EL (cell line): ENCODE measurements at places on chromosomes 2 and 18.
A peak's percentile ranks its signal among the peaks of the same experiment; 100 is the strongest.

DNA sequence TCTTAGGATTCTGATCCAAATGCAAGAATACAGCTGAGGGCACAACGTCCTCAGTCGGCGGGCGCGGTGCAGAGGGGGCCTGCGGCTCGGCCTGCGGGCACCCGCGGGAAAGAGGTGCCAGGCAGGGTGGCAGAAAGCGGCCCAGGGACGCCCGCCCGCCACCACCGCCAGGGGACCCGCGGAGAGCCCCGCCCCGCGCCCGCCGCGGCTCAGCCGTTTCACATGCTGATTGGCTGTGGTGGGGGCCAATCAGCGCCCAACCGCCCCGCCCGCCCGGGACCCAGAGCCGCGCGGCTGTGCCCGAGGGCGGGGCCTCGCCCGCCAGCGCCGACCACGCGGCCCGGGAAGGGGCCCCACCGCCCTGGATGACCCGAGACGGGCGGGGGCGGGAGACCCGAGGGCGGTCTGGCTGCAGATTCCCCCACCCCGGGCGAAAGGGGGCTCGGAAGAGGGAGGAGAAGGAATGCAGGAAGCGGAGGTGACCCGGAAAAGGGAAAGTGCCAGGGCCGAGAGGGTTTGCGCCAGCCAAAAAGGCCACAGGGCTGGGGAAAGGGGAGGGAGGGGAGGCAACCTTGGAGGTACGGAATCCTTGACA, 8.0 kb downstream of the IRS1 start:
- DNase-seq = peak; percentile 89

DNA sequence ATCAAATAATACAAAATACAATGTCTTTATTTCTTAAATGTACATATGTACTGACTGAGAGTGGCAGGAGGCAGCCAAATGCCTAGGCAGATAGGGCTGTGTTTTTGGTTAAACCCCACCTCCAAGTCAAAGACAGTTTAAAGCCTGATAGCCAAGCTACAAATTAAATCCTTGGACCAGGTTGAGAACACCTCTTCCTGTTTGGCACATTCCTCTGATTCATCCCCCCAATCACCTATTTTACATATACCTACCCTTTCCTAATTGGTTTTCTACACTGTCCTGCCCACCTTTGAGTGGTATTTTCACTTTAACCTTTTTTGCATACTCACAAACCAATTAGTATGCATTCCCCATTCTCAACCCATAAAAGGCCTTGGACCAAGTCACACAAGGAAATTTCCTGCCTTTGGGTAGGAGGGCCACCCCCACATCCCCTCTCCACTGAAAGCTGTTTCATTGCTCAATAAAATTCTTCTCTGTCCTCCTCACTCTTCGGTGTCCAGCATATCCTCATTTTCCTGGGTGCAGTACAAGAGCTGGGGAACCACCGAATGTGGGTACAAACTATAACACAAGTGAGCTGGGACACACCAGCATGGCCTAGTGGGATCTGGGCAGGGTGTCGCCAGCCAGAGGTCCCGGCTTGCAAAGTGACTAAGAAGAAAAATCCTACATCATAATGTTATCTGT, 149.1 kb downstream of the UBE2E3 start:
- DNase-seq = no peak

GRCh38 chr2:162885281-162886070, 46.9 kb upstream of the KCNH7 start:
- DNase-seq = no peak

- no peak for DNase-seq
Observed at GRCh38 chr2:69731147-69731970, 10.6 kb upstream of the ANXA4 start.

GRCh38 chr2:28761420-28761819, 9.8 kb downstream of the PPP1CB start:
- DNase-seq = no peak
